Vein endothelial cell (primary cell): ENCODE measurements at places on chromosomes 11 and 22. TPM values are rescaled to one million over a fixed set of nuclear protein-coding genes. Genes with fewer than 3 reads are reported as not detected.

The TCN2 gene
- total RNA-seq: 58.1 and 70.2 TPM in 2 replicates

The COX8A gene
- 226 and 245 TPM in 2 replicates for total RNA-seq

The CDC42EP2 gene
- total RNA-seq: 30.0 and 31.0 TPM in 2 replicates

The ANO1 gene
- total RNA-seq: 0.19 TPM in 1 of 2 replicates, not detected in the other

The LIF gene
- 0.19 and 0.33 TPM in 2 replicates for total RNA-seq

The KIRREL3 gene
- total RNA-seq: 0.10 TPM in 1 of 2 replicates, not detected in the other

The SMC1B gene
- total RNA-seq: not detected in 2 replicates
